ENCODE measurements at places on chromosomes 1 and 21.
A peak's percentile ranks its signal among the peaks of the same experiment; 100 is the strongest.

GRCh38 chr1:18536356-18536755, 55.6 kb downstream of the KLHDC7A start:
- no peak for DNase-seq

DNA sequence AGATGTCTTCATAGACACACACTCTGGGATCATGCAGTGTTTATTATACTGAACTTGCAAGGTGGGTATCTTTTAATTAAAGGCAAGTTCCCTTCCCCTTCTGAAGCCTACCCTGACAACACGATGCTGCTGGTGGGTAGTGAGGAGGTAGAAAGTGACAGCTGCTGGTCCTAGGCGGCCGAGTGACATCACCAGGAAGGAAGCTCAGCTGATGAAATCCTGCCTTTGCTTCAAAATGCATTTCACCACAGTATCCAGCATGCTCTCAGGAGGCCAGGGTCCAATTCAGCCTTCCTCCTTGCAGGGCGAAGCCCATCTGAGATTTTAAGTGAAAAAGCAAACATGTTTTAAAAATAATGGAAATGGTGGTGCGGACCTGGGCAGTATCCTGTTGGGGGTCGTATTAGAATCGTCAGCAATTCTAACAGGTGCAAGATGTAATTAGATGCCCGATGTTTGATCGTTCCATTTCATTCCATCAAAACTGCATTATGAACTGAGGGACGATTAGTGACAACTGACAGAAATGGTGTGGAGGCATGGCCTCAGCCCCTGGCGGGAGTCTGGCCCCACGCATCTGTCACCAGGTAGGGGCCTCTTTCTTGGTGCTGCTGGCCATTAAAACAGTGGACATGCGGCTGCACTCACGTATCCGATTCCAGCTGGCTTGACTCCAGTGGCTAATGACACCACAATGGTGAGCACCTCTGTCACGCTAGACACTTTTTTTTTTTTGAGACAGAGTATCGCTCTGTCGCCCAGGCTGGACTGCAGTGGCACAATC, 324.8 kb upstream of the C1orf174 start:
- DNase-seq: no peak

GRCh38 chr1:14982029-14982428, 171.5 kb upstream of the TMEM51 start:
- no peak for DNase-seq

DNA sequence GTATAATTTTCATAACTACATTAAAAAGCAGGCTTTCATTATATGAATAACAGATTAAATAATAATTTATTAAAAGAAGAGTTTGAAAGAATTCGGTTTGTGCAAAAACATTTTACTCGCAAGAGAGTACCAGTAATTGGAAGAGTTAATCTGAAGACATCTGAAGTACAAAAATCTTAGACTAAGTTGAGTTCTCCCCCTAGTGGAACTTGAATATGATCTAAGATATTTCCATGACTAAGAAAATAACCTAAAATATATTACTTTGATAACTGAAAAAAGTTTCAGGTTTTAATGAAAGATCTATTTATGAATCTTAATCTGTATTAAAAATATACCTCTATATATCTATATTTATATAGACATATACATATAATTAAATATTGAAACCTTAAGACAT, 112.5 kb upstream of the GFI1 start:
- peak; percentile 56 for DNase-seq

- no peak for DNase-seq
These were observed 56.1 kb downstream of the ATP2B4 start for GRCh38 chr1:203682473-203683383.

DNA sequence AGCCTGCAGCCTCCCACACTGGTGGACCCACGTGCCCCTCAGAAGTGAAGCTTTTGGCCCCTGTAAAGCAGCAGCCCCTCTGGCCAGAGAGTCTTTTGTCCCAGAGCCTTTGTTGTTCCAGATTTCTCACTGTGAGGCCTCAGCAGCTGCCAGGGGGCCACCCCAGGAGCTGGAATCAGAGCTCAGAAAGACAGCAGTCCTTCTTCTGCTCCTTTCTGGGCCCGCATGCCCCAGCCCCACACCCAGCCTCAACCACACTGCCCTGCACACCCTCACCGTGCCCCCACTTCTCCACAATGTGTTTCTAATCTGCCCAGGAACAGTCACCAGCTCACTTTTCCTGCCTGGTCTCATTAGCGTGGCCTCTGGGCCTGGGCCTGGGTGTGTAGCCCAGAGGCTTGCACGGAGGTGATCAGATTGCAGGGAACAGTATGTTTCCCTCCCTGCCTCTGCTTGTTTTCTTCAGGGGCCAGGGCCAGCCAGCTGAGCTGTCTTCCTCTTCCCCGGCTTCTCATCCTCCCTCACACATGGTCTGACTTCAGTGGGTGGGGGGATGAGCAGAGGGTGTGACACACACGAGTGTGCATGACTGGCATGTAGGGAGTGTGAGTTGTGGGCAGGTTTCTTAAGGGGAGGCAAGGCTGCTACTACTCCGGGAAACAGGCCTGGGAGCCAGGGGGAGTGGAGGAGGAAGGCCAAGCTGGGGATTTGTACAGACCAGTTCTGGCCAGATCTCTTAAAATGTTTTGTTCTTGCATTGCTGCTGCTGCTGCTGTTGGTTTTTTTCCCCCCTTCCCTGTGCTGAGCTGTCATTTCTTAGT, 82.5 kb upstream of the ZNF648 start:
- DNase-seq: peak; percentile 63

GRCh38 chr1:162835157-162835899, 25.6 kb downstream of the CCDC190 start:
- DNase-seq: no peak

- no peak for DNase-seq
These were observed 546 bp downstream of the POU2F1 start for GRCh38 chr1:167221126-167221737.

DNA sequence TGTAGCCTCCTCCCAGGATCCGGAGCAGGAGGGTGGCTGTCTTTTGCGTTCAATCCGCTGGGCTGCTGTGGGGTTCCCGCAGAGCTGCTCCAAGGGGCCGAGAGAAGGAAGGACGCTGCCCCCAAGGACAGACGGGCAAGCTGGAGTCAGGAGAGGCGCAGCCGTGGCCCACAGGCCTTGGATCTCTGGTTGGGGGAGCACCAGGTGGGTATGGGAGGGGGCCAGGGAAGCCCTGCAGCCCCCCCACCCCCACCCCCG, 15.9 kb upstream of the SKI start:
- no peak for DNase-seq

DNA sequence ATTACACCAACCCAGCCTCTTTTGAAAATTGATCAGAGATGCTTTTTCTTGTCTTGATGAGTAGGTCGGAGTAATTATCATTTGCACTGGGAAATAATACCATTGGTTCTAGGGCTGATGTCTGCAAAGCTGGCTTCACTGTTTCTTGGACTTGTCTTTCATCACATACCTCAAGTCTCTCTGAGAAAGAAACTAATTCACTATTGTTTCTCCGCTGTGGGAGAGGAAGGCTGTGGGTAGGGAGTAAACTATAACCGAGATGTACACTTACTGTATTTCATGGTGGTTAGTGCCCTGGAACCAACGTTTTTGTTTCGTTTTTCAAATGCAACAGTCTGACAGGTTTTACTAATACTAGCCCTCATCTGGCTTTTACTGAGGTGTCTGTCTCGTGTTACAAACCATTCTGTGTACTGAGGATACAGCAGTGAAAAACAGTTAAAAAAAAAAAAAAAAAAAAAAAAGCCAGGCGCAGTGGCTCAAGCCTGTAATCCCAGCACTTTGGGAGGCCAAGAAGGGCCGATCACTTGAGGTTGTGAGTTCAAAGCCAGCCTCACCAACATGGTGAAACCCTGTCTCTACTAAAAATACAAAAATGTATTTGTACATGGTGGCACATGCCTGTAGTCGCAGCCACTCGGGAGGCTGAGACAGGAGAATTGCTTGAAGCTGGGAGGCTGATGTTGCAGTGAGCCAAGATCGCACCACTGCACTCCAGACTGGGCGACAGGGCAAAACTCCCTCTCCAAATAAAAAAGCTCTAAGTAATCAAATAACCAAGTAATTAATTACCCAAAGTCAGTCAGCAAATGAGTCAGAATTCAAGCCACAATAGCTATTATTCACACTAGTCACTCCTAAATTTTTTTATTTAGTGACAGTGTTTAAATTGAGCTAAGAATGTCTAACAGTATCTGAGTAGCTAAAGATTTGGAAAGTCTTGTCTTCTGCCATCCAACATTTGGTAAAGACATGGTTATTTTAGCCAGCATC, 23.3 kb downstream of the TOMM20 start:
- DNase-seq: peak; percentile 45

GRCh38 chr1:113684153-113684541, 75.1 kb downstream of the PHTF1 start:
- DNase-seq: peak; percentile 35

DNA sequence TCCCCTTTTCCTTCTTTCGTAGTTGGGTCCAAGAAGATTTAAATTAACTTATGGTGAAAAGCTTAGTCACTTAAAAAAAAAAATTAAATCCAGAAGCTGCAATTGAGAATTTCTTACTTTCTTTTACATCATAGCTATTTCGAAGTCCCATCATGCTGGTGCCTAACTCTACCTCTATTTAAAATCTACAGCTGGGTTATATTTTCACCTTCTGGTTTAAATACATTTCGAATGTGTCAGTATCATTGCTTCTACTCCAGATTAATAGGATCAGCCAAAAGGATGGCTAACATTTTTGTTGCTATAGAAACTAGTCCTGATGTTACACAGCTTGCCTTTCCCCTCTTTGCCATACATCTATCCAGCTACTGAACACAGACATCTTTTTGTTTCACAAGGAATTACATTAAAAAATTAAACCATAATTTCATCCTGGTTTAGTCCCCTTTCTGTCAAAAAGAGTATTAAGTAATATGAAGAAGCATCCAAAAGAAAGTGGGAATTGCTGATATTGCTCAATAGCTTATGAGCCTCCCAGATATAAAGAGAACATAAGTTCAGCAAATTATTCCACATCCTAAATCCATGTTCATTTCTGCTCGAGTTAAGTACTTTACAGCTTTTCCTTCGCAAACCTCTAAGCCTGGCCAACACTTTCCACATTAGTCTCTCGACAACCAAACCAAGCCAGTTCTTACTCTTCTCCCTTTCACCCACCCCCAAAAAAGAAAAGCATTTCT, 396.7 kb upstream of the DAB1 start:
- no peak for DNase-seq

GRCh38 chr1:108556499-108556898, 3.4 kb upstream of the EEIG2 start:
- peak; percentile 10 for DNase-seq

GRCh38 chr1:230335861-230336522, 90.1 kb downstream of the PGBD5 start:
- no peak for DNase-seq

DNA sequence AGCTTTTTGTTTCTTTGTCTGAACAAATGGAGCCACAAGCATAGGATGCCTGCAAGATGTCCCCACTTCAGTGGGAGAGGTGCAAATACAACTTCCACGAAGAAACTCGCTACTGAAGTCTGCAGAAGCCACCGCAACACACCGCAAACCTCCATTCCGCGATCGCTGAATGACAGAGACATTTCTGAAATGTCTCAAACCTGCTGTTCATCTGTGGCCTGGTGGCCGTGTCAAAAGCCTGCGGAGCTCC, 1.0 kb downstream of the TP53BP2 start:
- DNase-seq: no peak

GRCh38 chr1:201585093-201585483, 46.2 kb downstream of the NAV1 start:
- DNase-seq: peak; percentile 75

DNA sequence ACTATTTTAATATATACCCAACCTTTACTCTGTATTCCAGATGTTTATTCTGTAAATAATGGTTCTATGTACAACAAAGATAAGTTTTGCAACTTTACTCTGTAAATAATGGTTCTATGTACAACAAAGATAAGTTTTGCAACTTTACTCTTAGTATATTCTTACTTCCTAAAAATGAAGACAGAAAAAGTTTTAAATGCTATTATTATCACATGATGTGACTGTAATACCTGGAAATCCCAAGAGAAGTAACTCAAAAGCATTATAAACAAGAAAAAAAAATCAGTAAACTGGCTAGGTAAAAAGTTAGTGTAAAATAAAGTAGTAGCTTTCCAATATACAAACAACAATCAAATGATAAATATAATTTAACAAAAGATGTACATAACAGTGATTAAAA, 18.5 kb upstream of the EXO1 start:
- no peak for DNase-seq

DNA sequence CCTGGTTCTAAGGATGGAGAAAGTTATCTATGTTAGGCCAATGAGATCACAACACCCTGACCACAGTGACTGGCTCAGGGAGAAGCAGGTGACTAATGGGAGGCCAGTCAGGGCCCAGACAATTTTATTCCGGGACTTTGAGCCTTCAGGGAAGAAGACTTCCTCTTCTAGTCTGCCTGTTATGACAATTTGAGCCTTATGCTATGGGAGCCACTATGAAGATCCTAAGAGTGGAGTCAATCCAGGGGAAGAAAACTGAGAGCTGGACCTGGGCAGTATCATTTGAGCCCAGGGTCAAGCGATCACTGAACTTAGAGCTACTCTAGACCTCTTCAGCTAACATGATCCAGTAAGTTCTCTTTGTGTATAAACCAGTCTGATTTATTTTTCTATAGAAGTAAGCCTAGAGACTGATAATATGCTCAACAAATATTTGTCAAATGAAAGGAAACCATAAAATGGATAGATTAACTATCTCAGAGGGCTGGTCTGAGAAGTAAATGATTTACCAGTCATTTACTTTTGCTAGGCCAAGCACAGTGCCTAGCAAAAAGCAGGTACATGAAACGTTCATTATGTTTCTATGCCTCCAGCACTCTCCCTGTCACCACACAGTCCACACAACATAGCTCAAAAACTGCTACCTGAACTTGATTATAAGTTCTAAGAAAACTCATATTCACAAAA, 4.2 kb upstream of the C1orf141 start:
- no peak for DNase-seq

GRCh38 chr1:115643666-115644065, 1.9 kb downstream of the VANGL1 start:
- DNase-seq: no peak

DNA sequence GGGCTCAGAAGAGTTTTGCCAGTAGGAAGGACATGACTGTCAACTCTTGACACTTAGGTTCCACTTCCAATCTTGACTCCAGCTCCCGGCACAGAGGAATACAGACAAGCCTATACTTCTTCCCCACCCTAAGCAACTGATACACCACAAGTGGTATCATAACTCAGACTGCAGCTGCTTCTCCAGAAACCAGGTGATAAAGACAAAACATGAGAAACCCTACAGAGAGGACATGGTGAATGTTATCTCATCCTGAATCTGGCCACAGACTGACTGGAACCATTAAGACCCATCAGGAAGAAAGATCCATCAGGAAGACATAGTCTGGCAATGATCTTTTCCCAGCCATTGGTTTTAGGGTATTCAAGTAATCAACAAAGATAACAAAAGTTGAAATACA, 13.8 kb downstream of the PAXBP1 start:
- DNase-seq: no peak

DNA sequence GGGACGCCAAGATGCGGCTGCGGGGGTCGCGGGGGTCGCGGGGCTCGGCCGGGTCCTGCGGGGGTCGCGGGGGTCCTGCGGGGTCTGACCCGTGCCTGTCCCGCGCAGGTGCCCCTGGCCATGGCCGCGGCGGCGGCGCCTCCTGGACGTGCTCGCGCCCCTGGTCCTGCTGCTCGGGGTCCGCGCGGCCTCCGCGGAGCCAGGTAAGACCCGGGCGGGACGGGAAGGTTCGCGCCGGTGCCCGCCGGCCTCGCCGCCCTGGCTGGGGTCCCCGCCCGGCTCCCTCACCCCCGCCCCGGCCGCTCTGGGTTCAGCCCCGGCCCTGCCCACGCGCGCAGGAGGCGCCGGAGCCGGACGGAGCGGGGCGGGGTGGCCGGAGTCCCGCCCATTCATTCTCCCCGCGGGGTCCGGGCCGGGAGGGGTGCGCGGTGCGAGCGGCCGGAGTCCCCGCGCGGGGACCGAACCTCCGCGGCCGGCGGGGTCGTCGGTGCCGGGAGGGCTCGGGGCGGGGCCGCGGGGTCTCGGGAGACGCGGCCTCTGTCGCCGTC, 380 bp downstream of the COL18A1 start:
- DNase-seq: no peak

Measured in HCEC 1CT (cell line).